ENCODE measurements at places on chromosomes 16 and 17.
A peak's percentile ranks its signal among the peaks of the same experiment; 100 is the strongest.

DNA sequence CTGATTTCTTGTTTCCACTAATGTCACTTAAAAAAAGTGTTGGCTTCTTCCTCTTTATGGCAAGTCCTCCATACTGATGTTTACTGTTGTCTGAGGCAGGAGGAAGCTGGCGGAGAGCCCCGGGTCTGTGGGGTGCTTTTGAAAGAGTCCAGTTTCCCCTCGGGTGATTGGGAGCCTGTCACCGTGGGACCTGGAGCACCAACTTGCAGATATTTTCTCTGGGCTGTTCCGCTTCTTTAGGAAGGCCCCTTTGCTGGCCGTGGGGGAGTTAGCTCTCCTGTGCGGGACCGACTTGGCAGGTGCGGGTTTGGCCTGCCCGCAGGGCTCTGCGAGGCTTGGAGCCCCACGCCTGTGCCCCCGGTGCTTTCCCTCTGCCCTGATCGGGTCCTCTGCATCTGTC lies 3.1 kb downstream of the BANP start:
- DNase-seq: no peak

GRCh38 chr17:29390851-29391631 lies 878 bp downstream of the TAOK1 start:
- peak; percentile 16 for DNase-seq

DNA sequence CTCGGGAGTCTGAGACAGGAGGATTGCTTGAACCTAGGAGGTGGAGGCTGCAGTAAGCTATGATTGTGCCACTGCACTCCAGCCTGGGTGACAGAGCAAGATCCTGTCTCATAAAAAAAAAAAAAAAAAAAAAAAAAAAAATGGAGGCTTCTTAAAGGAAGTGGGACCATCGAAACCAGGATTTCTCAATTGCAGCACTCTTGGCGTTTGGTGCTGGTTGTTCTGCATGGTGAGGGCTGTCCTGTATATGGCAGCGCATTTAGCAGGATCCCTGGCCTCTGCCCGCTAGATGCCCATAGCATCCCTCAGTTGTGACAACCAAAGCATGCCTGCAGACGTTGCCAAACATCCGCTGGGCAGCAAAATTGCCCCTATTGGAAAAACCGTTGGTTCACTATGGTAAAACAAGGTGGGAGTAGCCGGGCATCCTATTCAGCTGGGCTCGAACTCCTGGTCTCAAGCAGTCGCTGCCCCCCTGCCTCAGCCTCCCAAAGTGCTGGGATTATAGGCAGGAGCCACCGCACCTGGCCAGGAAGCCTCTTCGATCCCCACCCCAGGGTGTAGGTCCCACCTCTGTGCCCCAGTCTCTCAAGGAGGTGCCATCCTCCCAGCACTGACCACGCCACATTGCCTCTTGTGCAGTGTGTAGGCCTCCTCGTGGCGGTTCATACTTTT lies 6.5 kb upstream of the NPIPB7 start:
- no peak for DNase-seq

GRCh38 chr17:15009087-15009486 lies 256.0 kb downstream of the PMP22 start:
- no peak for DNase-seq

- peak; percentile 58 for DNase-seq
These were observed at the start of gene NHLRC4 for GRCh38 chr16:566475-567372. Gene NHLRC4, plus strand, starts transcription at chr16:567005. Its CDS starts 1,043 bp downstream, at chr16:568048.

- no peak for DNase-seq
These were observed 177.4 kb downstream of the RBFOX1 start for GRCh38 chr16:7509963-7510601.

DNA sequence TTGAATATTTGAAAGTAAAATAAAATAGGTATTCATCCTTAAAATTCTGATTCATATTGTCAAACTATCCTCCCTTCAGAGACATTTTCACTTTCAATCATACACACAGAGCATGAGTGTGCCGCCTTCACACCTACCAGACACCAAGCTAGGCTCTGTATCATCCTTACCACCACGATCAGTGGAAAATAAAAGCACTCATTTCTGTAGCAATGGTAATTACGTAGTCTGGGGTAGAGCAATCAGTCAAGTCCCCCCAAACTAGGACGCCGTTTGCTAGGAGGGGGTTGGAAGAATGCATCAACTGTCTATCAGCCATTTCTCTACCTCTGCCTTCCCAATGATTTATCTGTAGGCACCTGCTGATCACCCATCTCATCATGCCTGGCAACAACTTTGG lies 84.6 kb upstream of the GRIN2A start:
- no peak for DNase-seq

DNA sequence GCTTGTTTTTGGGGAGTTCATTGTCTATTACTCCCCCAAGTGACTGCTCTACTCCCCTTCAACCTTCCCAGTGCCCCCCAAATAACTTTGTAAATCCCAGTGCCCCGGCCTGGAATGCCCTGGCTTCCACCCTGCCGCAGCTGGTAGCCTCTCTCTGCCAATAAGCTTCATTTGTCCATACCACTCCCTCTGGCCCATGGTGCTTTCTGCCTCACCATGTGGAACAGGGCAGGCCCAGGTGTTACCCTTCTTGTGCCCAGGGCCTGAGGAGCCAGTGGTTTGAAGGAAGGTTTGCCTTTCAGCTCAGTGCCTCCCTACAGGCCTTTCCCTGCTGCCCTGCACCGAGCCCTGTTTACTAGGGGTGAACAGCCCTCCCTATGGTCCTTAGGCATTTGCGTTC lies 134.2 kb downstream of the AATF start:
- no peak for DNase-seq

Data from NCI-H510A (cell line).